ENCODE measurements at places on chromosomes 2 and 18.
A peak's percentile ranks its signal among the peaks of the same experiment; 100 is the strongest.

DNA sequence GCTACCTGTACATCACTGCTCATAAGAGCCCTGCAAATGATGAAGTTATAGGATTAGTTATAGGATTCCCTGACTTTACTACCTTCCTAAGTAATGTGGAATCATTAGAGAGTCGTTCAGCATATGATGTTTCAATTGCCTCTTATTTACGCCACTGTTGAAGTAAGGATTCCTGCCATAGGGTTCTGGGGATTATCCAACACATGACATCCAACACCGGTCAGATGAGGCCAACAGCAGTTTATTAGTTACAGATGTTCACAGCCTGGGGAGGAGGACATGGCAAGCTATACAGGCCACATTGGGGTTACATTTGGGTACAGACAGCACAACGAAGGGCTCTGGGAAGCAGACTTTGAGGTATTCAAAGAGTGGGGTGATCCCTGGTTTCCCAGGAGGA is 134.1 kb upstream of the MC4R start:
- H3K4me1 ChIP-seq = no peaks in the 10 kb centered on the region
- no peak overlapping the region for H3K27ac ChIP-seq
- no peak overlapping the region for H3K4me3 ChIP-seq
- no peaks in the 10 kb centered on the region for H3K27me3 ChIP-seq

- no peak overlapping the region for H3K27ac ChIP-seq
- H3K36me3 ChIP-seq = no peaks in the 10 kb centered on the region
- peaks cover 17% of the 10 kb centered on the region for H3K27me3 ChIP-seq
These were observed 70.2 kb downstream of the HRH4 start for GRCh38 chr18:24530630-24531111.

DNA sequence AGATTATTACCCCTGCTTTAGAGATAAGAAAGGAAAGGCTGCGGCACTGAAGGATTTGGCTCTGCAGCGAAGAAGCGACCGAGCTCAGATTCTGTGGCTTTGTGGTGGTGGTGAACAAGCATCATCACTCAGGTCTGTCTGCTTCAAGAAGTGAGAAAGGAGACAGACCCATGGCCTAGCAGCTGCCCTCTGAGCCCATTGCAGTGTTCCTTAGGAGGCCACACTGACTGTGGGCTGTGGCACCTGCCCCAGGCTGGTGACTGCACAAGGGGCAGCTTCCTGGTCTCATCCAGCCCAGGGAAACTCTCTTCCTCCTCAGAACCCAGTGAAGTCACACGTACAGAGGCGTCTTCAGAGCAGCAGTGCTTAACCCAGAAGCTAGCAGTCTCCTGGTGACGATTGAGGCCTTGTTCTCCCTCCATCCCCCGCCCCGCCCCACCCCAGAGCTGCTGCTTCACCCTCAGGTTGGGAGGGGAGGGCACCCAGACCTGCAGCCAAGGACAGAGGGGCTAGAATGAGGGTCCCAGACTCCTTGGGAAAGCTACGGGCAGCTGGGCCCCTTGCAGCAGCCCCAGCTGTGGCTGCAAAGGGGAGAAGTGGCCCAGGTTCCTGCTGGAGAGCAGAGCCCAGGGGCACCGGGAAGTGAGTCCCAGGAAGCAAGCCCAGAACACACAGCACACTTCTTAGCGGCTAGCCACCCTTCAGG is 22.2 kb downstream of the BIN1 start:
- peaks cover 59% of the 10 kb centered on the region for H3K4me1 ChIP-seq
- H3K36me3 ChIP-seq = peaks cover 8% of the 10 kb centered on the region
- peaks cover 33% of the 10 kb centered on the region for H3K27me3 ChIP-seq
- DNase-seq = peak; percentile 57
- H3K4me3 ChIP-seq = peak overlapping the region; percentile 21

- H3K27me3 ChIP-seq = no peaks in the 10 kb centered on the region
- no peaks in the 10 kb centered on the region for H3K4me1 ChIP-seq
- no peak for DNase-seq
- no peaks in the 10 kb centered on the region for H3K36me3 ChIP-seq
- no peak overlapping the region for H3K4me3 ChIP-seq
- no peak overlapping the region for H3K27ac ChIP-seq
These were observed 97.9 kb downstream of the FIGN start for GRCh38 chr2:163637871-163638270.

GRCh38 chr2:98731041-98731893 is at the start of gene MGAT4A:
Gene MGAT4A, minus strand, starts transcription at chr2:98731132. Its CDS starts 4,800 bp downstream, at chr2:98726332.
- H3K27me3 ChIP-seq = no peaks in the 10 kb centered on the region
- peak within 1 kb of the TSS; percentile 86 for H3K4me3 ChIP-seq
- DNase-seq = peak; percentile 85
- peaks cover 68% of the 10 kb centered on the region for H3K4me1 ChIP-seq
- peaks cover 21% of the 10 kb centered on the region for H3K36me3 ChIP-seq

GRCh38 chr2:233060501-233060979 is 398 bp downstream of the INPP5D start:
- H3K4me3 ChIP-seq = peak overlapping the region; percentile 98
- H3K27me3 ChIP-seq = no peaks in the 10 kb centered on the region
- H3K4me1 ChIP-seq = peaks cover 45% of the 10 kb centered on the region
- H3K27ac ChIP-seq = peak overlapping the region; percentile 85
- no peak for DNase-seq
- H3K36me3 ChIP-seq = peaks cover 37% of the 10 kb centered on the region

DNA sequence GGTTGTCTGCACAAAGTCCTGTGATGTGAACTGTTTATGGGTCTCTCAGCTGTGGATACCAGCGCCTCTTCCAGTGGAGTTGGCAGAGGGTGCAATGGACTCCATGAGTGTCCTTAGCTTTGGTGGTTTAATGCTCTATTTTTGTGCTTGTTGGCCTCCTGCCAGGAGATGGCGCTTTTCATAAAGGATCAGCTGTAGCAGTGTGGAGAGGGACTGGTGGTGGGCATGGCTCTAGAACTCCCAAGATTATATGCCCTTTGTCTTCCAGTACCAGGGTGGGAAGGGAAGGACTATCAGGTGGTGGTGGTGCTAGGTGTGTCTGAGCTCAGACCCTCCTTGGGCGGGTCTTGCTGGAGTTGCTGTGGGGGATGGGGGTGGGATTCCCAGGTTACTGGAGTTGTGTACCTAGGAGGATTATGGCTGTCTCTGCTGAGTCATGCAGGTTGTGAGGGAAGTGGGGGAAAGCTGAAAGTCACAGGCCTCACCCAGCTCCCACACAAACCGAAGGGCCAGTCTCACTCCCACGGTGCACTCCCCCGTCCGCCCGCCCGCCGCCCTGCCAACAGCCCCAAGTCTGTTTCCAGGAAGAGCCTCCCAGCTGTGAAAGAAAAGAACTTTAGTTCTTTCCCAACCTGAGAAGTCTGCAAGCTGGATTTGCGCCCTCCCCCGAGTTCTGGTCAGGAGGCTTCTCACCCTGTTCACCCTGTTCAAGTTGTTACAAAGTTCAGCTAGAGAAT is 108.1 kb downstream of the MARCO start:
- no peaks in the 10 kb centered on the region for H3K27me3 ChIP-seq
- H3K36me3 ChIP-seq = no peaks in the 10 kb centered on the region
- no peak overlapping the region for H3K27ac ChIP-seq
- H3K4me3 ChIP-seq = no peak overlapping the region

DNA sequence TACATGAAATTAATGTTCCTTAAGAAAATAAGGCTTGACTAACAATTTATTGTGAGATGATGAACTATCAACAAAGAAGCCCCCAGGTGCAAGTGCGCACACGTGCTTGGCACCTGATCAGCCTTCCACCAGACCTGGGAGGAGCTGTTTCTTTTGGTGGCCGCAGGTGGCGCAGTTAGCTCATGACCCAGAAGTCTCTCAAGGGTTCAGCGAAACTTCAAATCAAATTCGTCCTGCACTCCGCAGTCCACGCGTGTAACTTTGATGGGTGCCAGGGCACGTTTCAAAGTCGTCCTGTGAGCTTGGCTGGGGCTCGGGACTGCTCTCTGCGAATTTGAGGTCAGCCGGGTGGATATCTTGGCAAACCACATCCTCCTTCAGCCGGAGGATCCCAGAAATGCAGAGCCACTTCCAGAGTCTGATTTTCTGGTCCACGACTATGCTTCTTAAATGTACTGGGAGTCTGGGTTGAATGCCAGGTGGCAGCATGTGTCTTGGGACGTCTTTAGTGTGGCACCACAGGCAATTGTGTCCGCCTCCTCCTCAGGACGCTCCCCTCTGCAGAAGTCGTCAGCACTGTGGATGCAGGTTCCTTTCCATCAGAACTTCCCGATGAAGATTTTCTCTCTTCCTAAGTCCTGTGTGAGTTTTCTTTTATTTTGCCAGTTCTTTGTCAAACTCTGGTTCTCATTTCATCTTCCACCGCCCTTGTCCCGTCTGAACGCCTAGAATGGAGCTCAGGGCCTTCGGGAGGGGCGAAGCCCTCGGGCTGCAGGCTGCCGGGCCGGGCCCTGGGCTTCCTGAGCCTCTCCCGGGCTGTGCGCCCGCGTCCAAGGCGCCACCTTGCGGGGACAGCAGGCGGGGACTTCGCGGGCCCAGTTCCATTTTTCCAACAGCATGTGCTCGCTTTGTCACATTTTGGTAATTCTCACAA is 61.3 kb upstream of the RAPGEF4 start:
- peaks cover 3% of the 10 kb centered on the region for H3K4me1 ChIP-seq
- no peak overlapping the region for H3K4me3 ChIP-seq
- H3K27me3 ChIP-seq = peaks cover 7% of the 10 kb centered on the region
- no peak overlapping the region for H3K27ac ChIP-seq
- peak; percentile 44 for DNase-seq
- H3K36me3 ChIP-seq = no peaks in the 10 kb centered on the region

DNA sequence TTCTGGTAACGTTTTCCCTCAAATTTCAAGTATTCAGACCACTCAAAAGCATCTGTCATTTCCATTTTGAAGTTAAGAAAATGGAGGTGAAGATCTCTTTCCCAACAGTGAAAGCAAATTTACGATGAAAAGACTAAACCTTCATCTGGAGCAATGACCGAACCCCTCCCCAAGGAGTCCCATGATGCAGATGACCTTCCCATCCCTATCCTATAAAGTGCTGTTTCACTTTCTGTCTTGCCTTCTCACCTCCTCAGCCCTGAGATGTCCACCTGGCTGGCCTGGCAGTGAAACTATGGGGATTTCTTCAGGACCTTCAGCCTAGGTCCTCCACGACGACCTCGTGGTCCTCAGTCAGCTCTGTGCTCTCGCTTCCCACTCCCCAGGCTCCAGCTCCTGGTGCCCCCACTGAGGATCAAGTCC is 925 bp upstream of the NPC1 start:
- peaks cover 38% of the 10 kb centered on the region for H3K27me3 ChIP-seq
- H3K4me3 ChIP-seq = peak overlapping the region; percentile 93
- DNase-seq = peak; percentile 24
- peaks cover 19% of the 10 kb centered on the region for H3K36me3 ChIP-seq
- peak overlapping the region; percentile 97 for H3K27ac ChIP-seq
- H3K4me1 ChIP-seq = peaks cover 35% of the 10 kb centered on the region

DNA sequence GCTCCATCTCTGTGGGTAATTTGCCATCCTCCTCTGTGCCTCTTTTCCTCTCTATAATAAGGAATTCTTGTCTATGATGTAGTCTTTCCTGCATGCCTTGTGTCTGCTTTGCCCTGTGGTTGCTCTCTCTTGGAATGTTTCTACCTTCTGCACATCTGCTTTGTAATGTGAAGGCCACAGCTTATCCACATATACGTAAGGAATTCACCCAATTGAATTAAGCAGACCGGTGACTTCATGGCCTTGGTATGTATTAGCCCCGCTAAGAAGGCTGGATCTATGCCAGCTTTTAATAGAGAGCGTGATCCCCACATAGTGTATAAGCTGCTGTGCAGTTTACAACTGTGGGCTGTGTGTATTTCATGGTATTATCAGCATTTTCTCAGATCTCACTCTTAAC is 274.7 kb downstream of the RNF144A start:
- H3K27ac ChIP-seq = no peak overlapping the region
- no peaks in the 10 kb centered on the region for H3K4me1 ChIP-seq

- peaks cover 38% of the 10 kb centered on the region for H3K36me3 ChIP-seq
- H3K27me3 ChIP-seq = no peaks in the 10 kb centered on the region
- H3K27ac ChIP-seq = no peak overlapping the region
- no peaks in the 10 kb centered on the region for H3K4me1 ChIP-seq
- H3K4me3 ChIP-seq = no peak overlapping the region
These were observed 186.2 kb downstream of the DYM start for GRCh38 chr18:49274188-49274714.

DNA sequence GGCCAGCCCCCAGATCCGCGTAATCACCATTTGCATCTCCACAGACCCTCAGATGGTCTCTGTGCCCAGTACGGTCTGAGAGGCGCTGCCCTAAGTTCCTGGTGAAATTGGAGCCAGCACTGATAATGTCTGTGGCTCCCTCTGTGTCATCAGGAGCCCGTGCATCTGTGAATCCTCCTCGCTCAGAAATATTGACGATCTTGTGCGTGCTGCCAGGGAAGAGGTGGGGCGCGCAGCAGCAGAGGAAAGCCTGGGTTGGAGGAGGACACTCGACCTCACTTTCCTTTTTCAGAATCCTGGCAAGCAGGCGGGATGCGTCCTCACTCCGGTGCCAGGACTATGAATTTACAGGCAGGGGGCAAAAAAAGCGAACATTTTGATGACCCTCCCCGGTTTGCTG is 686.1 kb upstream of the SALL3 start:
- no peaks in the 10 kb centered on the region for H3K36me3 ChIP-seq
- H3K27ac ChIP-seq = no peak overlapping the region
- no peaks in the 10 kb centered on the region for H3K4me1 ChIP-seq
- no peak overlapping the region for H3K4me3 ChIP-seq

DNA sequence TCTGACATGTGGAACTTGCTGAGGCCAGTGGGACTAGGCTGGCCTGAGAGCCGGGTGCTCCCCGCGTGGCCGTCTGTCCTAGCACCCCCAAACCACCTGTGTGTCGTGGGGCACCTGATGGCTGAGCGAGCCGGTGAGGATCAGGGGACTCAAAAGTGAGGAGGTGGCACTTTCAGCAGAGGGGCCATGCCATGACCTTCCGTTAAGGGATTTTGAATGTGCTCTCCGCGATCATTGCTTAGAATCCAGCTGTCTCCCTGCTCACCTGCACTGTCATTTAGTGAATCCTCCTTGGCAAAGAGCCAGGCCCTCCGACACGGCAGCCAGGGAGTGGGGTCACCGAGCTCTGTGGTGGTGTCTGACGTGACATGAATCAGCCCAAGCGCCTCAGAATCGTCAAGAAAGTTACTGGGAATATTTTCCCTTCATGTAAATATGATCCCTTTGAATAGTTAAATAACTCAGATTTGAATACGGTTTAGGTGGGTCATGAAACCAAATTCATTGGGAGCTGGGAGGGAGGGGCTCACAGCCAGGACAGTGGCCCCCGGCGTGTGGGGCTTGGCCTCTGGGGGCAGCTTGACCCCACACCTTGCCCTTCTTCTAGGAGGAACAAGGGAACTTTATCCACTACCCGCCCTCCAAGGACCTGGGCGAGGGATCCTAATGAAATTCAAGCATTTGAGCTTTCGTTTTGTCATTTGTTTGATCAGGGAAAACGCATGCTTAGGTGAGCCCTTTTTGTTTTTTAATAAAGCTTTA is 9.5 kb downstream of the NFATC1 start:
- H3K27ac ChIP-seq = peak overlapping the region; percentile 92
- H3K4me1 ChIP-seq = peaks cover 60% of the 10 kb centered on the region
- H3K4me3 ChIP-seq = peak overlapping the region; percentile 89
- peaks cover 40% of the 10 kb centered on the region for H3K36me3 ChIP-seq
- peak; percentile 35 for DNase-seq
